Naive thymus-derived CD8-positive, alpha-beta T cell (primary cell): ENCODE measurements at places on chromosomes 11 and 22.

DNA sequence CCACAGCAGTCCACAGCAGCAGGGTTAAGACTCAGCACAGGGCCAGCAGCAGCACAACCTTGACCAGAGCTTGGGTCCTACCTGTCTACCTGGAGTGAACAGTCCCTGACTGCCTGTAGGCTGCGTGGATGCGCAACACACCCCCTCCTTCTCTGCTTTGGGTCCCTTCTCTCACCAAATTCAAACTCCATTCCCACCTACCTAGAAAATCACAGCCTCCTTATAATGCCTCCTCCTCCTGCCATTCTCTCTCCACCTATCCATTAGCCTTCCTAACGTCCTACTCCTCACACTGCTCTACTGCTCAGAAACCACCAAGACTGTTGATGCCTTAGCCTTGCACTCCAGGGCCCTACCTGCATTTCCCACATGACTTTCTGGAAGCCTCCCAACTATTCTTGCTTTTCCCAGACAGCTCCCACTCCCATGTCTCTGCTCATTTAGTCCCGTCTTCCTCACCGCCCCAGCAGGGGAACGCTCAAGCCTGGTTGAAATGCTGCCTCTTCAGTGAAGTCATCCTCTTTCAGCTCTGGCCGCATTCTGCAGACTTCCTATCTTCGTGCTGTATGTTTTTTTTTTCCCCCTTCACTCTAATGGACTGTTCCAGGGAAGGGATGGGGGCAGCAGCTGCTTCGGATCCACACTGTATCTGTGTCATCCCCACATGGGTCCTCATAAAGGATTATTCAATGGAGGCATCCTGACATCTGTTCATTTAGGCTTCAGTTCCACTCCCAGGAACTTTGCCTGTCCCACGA lies 3.3 kb downstream of the IL18BP start:
- H3K27ac ChIP-seq: peak overlapping the region; percentile 76
- no peak overlapping the region for H3K4me3 ChIP-seq
- H3K36me3 ChIP-seq: peaks cover 55% of the 10 kb centered on the region
- DNase-seq: no peak

DNA sequence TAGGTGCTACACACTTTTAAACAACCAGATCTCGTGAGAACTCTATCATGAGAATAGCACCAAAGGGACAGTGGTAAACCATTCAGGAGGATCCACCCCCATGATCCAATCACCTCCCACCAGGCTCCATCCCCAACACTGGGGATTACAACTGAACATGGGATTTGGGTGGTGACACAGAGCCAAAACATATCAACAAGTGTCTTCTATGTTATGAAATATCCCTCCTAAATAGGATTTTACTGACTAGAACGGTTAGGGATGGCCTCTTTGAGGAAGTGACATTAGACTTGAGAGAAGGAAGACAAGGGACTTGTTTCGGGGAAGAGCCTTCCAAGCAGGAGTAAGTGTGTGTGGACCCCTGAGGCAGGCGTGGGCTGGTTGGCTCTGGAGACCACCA lies 11.9 kb upstream of the MRPL11 start:
- H3K4me3 ChIP-seq: no peak overlapping the region
- H3K4me1 ChIP-seq: peaks cover 27% of the 10 kb centered on the region
- H3K27ac ChIP-seq: no peak overlapping the region

DNA sequence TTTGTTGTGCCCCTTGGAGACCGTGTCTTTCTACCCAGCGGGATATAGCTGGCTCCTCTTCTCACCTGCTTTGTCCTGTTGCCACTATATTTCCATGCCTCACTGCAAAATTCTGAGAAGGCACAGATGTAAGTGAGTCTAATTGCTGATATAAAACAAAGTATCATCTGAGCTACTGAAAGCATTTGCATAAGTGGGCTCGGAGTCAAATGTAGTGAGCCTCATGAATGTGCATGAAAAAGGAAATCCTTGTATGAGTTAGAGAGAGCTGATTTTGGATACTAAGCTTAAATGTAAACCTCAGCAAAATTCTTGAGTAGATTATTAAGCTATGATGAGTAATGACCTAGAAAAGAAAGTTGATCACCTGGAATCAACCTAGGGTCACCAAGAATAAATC lies 13.9 kb downstream of the OVCH2 start:
- no peaks in the 10 kb centered on the region for H3K4me1 ChIP-seq
- no peaks in the 10 kb centered on the region for H3K36me3 ChIP-seq
- no peak overlapping the region for H3K4me3 ChIP-seq
- H3K27me3 ChIP-seq: peaks cover 36% of the 10 kb centered on the region
- H3K27ac ChIP-seq: no peak overlapping the region

GRCh38 chr11:16380941-16381568 lies 24.7 kb upstream of the SOX6 start:
- no peak overlapping the region for H3K27ac ChIP-seq
- DNase-seq: no peak
- H3K4me3 ChIP-seq: no peak overlapping the region
- H3K27me3 ChIP-seq: no peaks in the 10 kb centered on the region
- no peaks in the 10 kb centered on the region for H3K4me1 ChIP-seq

DNA sequence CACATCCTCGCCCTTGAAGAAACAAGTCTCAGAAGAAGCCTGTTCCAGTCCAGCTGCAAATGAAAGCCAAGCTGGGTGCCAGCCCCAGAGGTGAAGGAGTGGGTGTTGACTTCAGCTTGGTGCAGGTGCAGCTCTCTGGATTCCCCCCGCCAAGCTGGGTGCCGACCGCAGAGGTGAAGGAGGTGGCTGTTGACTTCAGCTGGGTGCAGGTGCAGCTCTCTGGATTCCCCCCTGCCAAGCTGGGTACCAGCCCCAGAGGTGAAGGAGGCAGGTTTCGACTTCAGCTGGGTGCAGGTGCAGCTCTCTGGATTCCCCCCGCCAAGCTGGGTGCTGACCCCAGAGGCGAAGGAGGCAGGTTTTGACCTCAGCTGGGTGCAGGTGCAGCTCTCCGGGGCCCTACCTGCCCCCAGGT lies 1234.0 kb downstream of the TBC1D22A start:
- H3K27ac ChIP-seq: no peak overlapping the region
- peaks cover 13% of the 10 kb centered on the region for H3K27me3 ChIP-seq
- H3K4me3 ChIP-seq: no peak overlapping the region
- no peak for DNase-seq
- H3K36me3 ChIP-seq: no peaks in the 10 kb centered on the region

DNA sequence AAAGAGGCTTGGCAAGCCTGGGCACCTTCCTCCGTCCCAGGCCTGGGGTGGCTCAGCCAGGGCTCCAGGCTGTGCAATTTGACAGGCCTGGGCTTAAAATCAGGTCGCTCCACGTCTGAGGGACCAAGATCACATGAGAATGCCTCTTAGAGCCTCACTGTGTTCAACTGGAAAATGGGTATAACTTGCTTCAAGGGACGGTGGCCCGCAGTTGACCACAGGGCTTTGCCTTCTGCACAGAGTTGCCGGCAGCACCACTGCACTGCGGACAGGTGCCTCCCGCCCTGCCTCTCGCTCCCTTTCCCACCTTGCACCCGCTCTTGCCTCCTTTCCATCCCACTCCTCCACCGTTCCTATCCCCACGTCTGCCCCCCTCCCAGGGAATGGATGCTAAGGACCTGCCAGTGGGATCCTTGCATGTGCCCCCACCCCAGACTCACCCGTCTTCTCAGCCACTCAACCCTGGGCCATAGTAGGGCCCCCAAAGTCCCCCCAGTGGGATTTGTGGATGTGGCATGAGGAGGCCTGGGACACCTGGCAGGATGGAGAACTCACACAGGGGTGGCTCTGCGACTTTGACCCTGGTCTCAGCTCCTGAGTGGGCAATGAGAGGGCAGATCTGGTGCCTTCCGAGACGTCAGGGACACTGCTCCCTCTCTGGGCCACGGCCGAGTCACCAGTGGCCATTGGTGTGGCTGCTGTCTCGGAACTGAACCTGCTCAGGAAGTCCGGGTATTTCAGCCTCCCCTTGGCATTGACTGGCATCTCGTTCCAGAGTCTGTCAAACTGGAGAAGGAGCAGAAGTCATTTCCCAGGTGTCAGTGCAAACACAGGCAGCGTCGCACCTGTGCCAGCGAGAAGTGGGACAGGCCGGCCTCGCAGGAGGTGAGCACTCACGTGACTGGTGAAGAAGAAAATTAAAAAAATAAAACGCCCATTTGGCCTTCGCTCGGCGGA lies 128.0 kb downstream of the MPPED1 start:
- no peak overlapping the region for H3K27ac ChIP-seq
- no peaks in the 10 kb centered on the region for H3K4me1 ChIP-seq
- H3K36me3 ChIP-seq: no peaks in the 10 kb centered on the region

- peaks cover 85% of the 10 kb centered on the region for H3K4me1 ChIP-seq
- peak overlapping the region; percentile 88 for H3K27ac ChIP-seq
- DNase-seq: no peak
These were observed 10.2 kb downstream of the TMEM121B start for GRCh38 chr22:17110791-17111550.

- no peaks in the 10 kb centered on the region for H3K4me1 ChIP-seq
- peaks cover 13% of the 10 kb centered on the region for H3K27me3 ChIP-seq
- H3K4me3 ChIP-seq: no peak overlapping the region
- DNase-seq: no peak
- no peaks in the 10 kb centered on the region for H3K36me3 ChIP-seq
These were observed 908.6 kb downstream of the NTM start for GRCh38 chr11:132278801-132279574.

GRCh38 chr22:29267462-29267857 lies 321 bp downstream of the RHBDD3 start:
- peak overlapping the region; percentile 99 for H3K27ac ChIP-seq
- peak overlapping the region; percentile 90 for H3K4me3 ChIP-seq
- H3K36me3 ChIP-seq: peaks cover 7% of the 10 kb centered on the region
- H3K4me1 ChIP-seq: peaks cover 55% of the 10 kb centered on the region
- DNase-seq: no peak

DNA sequence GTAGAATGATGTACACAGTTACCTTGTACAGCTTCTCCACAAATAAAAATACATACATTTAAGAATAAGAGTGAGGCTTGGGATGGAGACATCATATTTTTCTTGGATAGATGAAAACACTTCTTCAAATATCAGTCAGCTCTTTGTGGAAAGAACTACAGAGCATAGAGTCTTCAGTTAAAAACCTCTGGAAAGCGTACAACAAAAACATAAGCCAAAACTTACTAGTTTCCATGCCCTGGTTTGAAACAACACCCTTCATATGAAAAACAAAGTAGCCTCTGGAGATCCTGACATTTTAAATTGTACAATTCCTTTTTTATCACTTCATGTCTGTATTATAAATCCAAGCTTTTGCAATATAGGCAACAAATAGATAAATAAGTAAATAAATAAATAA lies 7.0 kb upstream of the CEP126 start:
- H3K4me3 ChIP-seq: no peak overlapping the region
- H3K36me3 ChIP-seq: no peaks in the 10 kb centered on the region
- no peak overlapping the region for H3K27ac ChIP-seq
- H3K4me1 ChIP-seq: no peaks in the 10 kb centered on the region
